ENCODE measurements at places on chromosomes 2 and 18.

DNA sequence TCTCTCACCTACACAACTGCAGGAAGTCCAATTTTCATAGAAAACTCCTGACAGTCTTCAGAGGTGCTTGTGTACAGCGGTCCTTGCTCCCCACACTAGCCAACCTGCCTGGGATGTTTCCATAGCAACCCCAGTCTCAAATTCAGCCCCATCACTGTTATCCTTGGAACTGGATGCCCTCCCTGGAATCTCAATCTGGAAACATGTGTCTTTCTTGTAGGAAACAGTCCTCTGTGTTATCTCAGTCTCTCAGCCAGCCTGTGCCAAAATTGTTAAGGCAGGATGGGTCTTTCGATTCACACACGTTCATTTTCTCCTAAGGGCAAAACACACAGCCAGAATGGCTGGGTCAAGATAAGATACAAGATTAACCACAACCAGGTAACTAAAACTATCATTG, 295.5 kb upstream of the RND3 start:
- DNase-seq = no peak

GRCh38 chr2:241064008-241064801, 37.9 kb downstream of the MTERF4 start:
- no peak for DNase-seq

GRCh38 chr2:103754530-103754929, 992.7 kb downstream of the TMEM182 start:
- no peak for DNase-seq

GRCh38 chr2:138819964-138820363, 39.8 kb upstream of the NXPH2 start:
- DNase-seq = no peak

DNA sequence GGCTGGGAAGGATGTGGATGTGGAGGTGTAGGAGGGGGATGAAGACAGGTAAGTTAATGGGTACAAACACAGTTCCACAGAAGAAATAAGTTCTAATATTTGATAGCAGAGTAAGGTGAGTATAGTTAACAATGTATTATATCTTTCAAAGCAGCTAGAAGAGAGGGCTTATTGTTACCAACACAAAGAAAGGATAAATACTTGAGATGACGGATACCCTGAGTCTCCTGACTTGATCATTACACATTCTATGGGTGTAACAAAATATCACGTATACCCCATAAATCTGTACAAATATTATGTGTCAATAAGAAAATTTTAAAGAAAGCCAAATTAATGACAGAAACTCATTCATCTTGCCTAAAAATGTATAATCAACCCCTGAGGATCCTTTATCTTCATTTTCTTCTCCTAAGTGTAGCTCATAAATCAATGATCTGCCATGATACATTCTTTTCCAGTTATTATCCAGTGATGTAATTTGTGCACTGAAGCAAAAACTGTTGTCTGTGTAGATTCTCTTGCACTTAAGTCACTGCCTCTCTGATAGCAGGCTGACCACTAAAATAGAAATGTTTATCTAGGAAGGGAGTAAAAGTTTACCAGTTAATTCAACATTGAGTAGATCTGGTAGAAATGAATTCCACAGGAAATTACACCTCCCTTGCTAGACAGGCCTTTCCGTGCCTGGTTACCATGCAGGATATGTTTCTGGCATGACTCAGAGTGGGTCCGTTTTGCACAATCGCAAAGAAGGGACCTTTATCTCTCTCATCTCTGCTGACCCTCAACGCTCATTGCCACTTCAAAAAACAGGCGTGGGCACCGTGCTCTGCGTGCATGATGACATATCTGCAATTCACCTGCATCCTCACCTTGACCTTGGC, 249.7 kb upstream of the NCKAP5 start:
- DNase-seq = no peak

DNA sequence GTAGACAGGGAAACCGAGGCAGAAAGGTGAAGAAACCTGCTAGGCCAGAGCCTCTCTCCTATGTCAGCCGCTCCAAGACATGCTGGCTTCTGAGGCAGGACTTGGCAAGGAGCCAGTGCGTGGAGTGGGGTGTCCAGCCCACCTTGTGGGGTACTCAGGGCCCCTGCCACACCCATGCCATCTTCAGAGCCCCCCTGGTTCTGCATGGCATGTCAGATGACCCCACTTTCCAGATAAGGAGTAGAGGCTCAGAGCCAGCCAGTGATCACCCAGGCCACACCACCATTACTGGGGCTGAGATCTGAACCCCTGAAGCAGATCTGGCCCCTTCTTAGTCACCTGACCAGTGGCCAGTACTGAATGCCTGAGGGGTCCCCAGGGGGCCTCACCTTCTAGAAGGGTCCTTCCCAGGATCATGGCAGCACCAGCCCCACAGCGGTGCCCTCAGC, 14.7 kb downstream of the CROCC2 start:
- DNase-seq = no peak

GRCh38 chr2:24183366-24184069, 8.7 kb downstream of the FAM228A start:
- DNase-seq = no peak

All from left renal cortex interstitium (tissue), 4 donors.